ENCODE measurements at places on chromosomes 6 and 20. TPM values are rescaled to one million over a fixed set of nuclear protein-coding genes. Genes with fewer than 3 reads are reported as not detected.

- H3K27me3 ChIP-seq = no peaks in the 10 kb centered on the region
- no peak overlapping the region for H3K4me3 ChIP-seq
- H3K36me3 ChIP-seq = peaks cover 15% of the 10 kb centered on the region
- DNase-seq = no peak
- no peak overlapping the region for H3K27ac ChIP-seq
- H3K4me1 ChIP-seq = peaks cover 41% of the 10 kb centered on the region
Measured at GRCh38 chr6:5663259-5663658, 343.5 kb downstream of the NRN1 start.

- peaks cover 9% of the 10 kb centered on the region for H3K27me3 ChIP-seq
- no peak for DNase-seq
- H3K4me3 ChIP-seq = peak overlapping the region; percentile 85
- peak overlapping the region; percentile 54 for H3K27ac ChIP-seq
- H3K36me3 ChIP-seq = no peaks in the 10 kb centered on the region
Measured at GRCh38 chr6:20211941-20212391, 303 bp downstream of the MBOAT1 start.

GRCh38 chr6:130269969-130270635 lies 47.4 kb upstream of the SAMD3 start:
- no peak overlapping the region for H3K27ac ChIP-seq
- H3K36me3 ChIP-seq = peaks cover 5% of the 10 kb centered on the region
- no peaks in the 10 kb centered on the region for H3K4me1 ChIP-seq
- no peak overlapping the region for H3K4me3 ChIP-seq

DNA sequence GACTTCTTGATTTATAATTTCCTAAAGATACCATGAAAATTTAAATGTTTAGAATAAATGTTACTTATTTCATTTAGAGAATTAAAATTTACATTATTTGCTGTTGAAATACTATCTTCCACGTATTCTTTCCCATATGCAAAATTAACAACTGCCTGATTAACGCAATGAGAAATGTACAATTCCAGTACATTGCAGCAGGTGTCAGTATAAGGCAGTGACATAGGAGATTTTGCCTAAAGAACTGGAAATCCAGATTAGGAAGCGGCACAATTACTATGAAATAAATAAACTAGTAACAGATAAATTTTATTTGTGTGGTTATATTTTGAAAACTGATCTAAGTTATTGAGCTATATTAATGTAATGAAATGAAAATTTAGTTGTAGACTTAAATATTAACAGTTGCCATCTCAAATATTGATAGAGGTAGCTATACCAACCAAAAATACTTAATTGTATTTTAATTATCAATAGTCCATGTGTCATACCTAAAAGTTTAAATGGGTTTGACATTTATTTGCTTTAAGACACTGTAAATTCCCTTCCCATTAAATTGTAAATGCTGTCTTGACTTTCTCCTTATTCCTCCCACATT lies 300.2 kb downstream of the UTRN start:
- peaks cover 10% of the 10 kb centered on the region for H3K36me3 ChIP-seq
- no peak for DNase-seq
- no peak overlapping the region for H3K4me3 ChIP-seq
- no peak overlapping the region for H3K27ac ChIP-seq

- no peak for DNase-seq
- no peaks in the 10 kb centered on the region for H3K4me1 ChIP-seq
Measured at GRCh38 chr6:74213995-74214394, 518.0 kb downstream of the CD109 start.

Gene NOX3
- total RNA-seq = not detected
